ENCODE measurements at places on chromosomes 16 and 17.

GRCh38 chr17:31392002-31392855 lies 754 bp downstream of the RAB11FIP4 start:
- peak; percentile 82 for DNase-seq
- no peaks in the 10 kb centered on the region for H3K27me3 ChIP-seq
- peaks cover 31% of the 10 kb centered on the region for H3K4me1 ChIP-seq

GRCh38 chr17:50135316-50136095 lies 5.5 kb upstream of the SAMD14 start:
- no peak overlapping the region for H3K4me3 ChIP-seq
- H3K27me3 ChIP-seq, result no peaks in the 10 kb centered on the region
- peaks cover 37% of the 10 kb centered on the region for H3K4me1 ChIP-seq
- H3K36me3 ChIP-seq, result peaks cover 8% of the 10 kb centered on the region

DNA sequence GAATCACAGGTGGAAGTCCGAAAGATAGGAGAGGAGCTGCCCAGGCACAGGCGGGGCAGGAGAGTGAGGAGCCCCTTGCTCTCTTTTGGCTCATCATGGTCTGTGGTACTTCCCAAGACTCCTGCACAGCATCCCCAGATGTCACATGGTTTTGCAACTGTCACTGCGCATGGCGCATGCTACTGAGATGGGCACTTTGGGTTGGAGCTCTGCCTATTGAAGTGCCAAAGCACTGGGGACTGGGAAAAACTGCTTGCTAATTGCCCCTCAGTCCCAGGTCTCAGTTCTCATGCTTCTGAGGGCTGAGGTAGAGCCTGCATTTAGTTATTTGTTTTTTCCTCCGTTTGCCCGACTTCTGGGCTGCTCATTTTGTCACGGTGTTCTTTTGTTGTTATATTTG lies 156.8 kb upstream of the CDH13 start:
- no peak overlapping the region for H3K4me3 ChIP-seq
- H3K27me3 ChIP-seq, result no peaks in the 10 kb centered on the region
- no peaks in the 10 kb centered on the region for H3K4me1 ChIP-seq
- H3K36me3 ChIP-seq, result no peaks in the 10 kb centered on the region
- H3K27ac ChIP-seq, result no peak overlapping the region

GRCh38 chr16:15567823-15568222 lies 75.1 kb downstream of the MARF1 start:
- H3K27me3 ChIP-seq, result no peaks in the 10 kb centered on the region
- no peak for DNase-seq
- no peak overlapping the region for H3K4me3 ChIP-seq
- H3K36me3 ChIP-seq, result no peaks in the 10 kb centered on the region
- H3K27ac ChIP-seq, result no peak overlapping the region

GRCh38 chr16:10405386-10405939 lies 19.6 kb downstream of the ATF7IP2 start:
- H3K36me3 ChIP-seq, result no peaks in the 10 kb centered on the region
- no peak overlapping the region for H3K4me3 ChIP-seq
- no peak overlapping the region for H3K27ac ChIP-seq
- H3K27me3 ChIP-seq, result no peaks in the 10 kb centered on the region

DNA sequence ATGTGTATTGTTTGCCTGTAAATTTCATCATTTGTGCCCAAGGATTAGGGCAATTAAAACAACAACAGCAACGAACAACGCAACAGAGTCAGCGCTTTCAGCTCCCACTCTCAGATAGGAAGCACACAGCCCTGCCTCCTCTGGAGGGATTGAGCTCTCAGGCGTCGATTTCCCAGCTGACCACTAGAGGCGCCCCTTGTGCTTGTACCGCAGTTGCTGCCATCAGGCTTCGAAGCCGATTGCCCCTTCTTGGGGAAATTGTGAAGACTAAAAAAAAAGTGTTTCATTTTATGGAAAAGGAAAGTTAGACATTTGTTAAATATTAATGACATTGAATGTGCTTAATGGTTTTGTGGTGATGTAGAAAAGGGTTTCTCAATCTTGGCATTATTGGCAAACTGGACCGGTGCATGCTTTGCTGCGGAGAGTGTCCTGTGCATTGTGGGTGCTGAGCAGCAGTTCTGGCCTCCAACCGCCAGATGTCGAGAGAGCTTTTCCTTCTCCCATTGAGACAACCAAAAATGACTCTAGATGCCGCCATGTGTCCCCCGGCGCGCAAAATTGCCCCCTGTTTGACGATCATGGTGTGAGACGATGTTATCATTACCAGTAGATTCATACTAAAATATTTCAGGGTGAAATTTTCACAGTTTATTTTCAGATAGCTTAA lies 650.4 kb upstream of the RBFOX1 start:
- H3K36me3 ChIP-seq, result no peaks in the 10 kb centered on the region
- no peak overlapping the region for H3K27ac ChIP-seq
- no peaks in the 10 kb centered on the region for H3K4me1 ChIP-seq
- DNase-seq, result peak; percentile 35

DNA sequence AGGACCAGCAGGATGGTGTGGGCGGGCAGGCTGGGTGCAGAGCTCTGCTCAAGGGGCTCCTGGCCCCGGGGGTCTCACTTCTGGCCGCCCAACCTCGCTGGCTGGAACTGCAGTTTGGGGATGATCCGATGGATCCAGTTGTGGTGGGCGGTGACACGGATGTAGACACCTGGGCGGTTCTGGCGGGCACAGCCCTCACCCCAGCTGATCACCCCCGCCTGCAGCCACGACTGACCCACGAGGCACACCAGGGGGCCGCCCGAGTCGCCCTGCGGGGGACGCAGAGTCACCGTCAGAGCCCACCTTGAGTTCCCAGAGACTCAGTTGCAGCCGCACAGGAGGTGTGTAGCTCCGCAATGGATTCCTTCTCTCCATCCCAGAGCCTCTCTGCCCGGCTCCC lies 7.5 kb downstream of the PRSS27 start:
- H3K27ac ChIP-seq, result no peak overlapping the region
- H3K36me3 ChIP-seq, result peaks cover 22% of the 10 kb centered on the region
- peaks cover 3% of the 10 kb centered on the region for H3K27me3 ChIP-seq
- H3K4me1 ChIP-seq, result peaks cover 6% of the 10 kb centered on the region
- no peak for DNase-seq
- no peak overlapping the region for H3K4me3 ChIP-seq

Measured in upper lobe of left lung (tissue), 6 donors.